ENCODE measurements at places on chromosomes 4 and X.

DNA sequence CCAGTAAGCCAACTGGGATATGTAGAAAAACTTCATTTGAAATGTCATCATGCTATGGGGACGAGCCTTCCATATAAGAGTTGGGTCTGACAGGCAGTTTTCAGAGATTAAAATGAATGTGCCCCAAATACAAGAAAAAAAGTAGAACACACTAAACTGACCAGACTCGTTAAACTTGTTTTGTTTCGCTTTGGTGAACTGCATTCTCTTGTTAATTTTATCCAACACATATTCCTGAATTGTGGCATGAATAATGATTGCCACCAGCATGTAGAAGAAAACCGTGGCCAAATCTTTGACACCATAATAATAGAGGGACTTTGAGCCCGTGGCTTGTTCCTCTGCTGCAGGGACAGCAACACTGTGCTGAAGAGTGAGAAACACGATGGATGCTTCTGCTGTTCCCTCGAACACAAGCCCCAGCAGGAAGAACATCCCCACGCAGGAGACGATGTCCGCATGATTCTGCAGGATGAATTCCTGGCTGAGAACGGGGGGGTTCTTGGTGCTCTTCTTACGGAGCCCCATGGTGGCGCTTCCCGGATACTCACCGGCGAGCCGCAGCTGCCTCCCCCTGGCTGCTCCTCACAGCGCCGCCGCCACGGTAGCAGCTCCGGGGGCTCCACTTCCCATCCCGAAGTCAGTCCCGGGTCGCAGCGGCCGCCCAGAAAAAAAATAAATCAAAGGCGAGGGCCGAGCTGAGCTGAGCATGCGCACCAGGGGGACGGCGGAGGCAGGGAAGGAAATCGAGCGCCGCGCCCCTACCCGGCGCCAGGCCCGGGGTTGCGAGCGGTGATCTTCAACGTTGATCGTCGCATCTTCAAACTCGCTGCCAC, at the start of gene TRAM1L1:
Gene TRAM1L1 (minus strand): TSS at position 711 of the 836 bp plus-strand sequence. CDS start 183 bp downstream, at position 528.
- peak; percentile 59 for DNase-seq

DNA sequence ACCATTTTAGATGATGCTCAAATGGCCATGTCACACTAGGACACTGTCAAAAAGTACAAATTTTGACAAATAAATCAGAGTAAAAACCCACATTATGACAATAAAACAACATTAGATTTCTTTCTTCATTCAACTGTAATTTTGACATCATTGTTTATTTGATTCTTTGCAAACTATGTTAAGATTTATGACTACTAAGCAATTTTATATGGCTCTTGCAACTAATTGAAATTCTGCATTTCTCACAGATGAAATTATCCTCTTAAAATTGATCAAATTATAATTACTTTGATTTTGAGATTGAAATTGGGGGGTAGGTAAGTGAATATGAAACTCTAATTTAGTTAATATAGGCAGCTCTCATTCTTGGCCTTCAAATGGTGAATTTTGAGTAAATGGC, 59.8 kb downstream of the ATOH1 start:
- DNase-seq: no peak

- DNase-seq: no peak
Observed at GRCh38 chrX:1595711-1596060, 4.3 kb downstream of the AKAP17A start.

- no peak for DNase-seq
Observed at GRCh38 chrX:110041980-110042379, 39.1 kb downstream of the TMEM164 start.

GRCh38 chr4:139838811-139839210, 173.2 kb downstream of the MGST2 start:
- no peak for DNase-seq

DNA sequence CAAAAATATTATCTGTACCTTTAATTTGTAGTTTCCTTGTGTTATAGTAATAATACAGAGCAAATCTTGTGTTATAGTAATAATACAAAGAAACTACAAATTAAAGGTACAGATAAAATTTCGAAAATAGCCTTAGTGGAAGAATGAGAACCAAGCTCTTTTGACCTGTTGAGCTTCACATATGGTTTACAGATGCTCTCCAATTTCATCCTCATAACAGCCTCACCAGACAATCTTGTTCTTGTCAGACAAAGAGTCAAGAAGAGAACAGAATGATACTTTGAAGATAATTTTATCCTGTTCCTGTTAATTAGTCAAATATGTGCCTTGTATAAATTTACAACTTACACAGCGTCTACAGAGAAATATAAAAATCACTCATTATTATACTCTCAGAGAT, 12.8 kb downstream of the ATXN3L start:
- no peak for DNase-seq

GRCh38 chr4:94228493-94229216, 21.0 kb downstream of the SMARCAD1 start:
- no peak for DNase-seq

DNA sequence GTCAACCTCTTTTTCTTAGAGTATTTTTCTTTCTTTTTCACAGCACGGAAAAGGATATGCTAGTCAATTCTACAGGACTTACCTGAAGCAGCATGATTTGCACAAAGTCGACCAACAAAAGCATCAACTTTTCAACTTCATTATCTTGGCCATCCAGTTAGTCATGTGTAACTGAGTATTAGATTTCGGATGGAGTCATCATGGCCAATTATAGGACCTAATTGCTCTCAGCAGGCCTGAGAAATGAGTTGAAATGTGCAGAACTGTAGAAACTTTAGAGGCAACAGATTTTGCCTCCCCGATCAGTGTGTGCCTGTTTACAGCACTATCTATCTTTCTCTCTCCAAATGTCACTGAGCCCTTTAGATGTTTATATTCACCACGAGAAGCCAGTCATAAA, 41.0 kb downstream of the PCDH10 start:
- DNase-seq: no peak
